HCT116 (cell line): ENCODE measurements at places on chromosomes 16 and 17. TPM values are rescaled to one million over a fixed set of nuclear protein-coding genes. Genes with fewer than 3 reads are reported as not detected.

UMOD gene
- not detected for total RNA-seq

DNA sequence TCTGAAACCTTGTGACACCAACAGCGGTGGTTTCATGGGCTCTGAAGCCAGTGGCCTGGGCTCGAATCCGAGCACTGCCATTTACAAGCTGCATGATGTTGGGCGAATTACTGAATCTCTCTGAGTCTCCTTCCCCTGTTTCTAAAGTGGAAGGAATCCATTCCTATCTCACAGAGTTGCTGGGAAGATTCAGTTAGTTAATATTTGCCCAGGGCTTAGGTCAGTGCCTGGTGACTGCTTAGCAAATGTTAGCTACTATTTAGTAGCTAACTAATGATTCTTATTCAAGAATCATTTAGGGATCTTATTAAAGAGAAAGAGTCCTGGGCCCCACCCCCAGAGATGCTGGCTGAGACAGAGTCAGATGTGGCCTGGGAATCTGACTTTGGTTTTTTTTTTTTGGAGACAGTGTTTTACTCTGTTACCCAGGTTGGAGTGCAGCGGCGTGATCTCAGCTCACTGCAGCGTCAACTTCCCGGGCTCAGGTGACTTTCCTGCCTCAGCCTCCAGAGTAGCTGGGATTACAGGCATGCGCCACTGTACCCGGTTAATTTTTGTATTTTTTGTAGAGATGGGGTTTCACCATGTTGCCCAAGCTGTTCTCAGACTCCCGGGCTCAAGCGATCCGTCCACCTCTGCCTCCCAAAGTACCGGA is 33.6 kb upstream of the RAI1 start:
- DNase-seq = no peak

GRCh38 chr16:56593573-56594291 is 4.4 kb downstream of the MT3 start:
- DNase-seq = no peak

KRT28 gene
- total RNA-seq = not detected

- DNase-seq = no peak
Measured at GRCh38 chr17:17403899-17404576, 72.8 kb upstream of the MED9 start.

SLC2A4 gene
- total RNA-seq = 2.5 TPM

NT5M gene
- total RNA-seq = 10.2 TPM

IL17C gene
- not detected for total RNA-seq

DNA sequence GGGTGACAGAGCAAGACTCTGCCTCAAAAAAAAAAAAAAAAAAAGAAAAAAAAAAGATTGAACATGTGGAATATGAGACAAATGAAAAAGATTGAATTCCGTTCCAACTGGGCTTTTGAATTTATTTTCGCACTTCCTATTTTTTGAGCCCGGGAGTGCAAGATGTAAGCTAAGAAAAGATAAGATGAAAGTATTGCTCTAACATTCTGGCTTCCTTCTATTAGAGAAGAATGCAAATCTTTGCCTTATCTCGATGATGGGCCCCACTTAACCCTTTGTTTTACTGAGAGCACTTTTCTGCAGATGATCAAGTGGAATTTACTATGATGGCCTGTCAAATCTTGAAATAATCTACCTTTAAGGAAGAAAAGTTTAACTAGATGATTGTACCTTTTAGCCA is 96.3 kb downstream of the WWOX start:
- no peak for DNase-seq

DNA sequence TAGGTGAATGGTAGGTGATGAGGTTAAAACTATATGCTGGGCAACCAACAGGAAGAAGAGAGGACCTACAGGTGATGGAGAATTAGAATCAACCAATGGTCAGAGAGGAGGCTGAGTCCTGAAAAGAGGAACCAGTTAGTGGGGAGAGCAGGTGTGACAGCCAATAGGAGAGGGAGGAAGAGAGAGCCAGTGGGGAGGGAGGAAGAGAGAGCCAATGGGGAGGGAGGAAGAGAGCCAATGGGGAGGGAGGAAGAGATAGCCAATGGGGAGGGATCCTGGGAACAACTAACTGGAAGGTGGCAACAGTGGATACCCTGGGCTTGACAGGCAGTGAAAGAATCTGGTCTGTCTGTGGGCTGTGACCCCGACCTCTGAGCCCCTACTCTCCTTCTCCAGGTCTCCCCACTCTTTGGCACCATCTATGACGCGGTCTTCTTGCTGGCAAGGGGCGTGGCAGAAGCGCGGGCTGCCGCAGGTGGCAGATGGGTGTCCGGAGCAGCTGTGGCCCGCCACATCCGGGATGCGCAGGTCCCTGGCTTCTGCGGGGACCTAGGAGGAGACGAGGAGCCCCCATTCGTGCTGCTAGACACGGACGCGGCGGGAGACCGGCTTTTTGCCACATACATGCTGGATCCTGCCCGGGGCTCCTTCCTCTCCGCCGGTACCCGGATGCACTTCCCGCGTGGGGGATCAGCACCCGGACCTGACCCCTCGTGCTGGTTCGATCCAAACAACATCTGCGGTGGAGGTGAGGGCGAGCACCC is 3.7 kb downstream of the GUCY2D start:
- no peak for DNase-seq

- no peak for DNase-seq
Measured at GRCh38 chr16:53913920-53914319, 210.0 kb downstream of the FTO start.

DNA sequence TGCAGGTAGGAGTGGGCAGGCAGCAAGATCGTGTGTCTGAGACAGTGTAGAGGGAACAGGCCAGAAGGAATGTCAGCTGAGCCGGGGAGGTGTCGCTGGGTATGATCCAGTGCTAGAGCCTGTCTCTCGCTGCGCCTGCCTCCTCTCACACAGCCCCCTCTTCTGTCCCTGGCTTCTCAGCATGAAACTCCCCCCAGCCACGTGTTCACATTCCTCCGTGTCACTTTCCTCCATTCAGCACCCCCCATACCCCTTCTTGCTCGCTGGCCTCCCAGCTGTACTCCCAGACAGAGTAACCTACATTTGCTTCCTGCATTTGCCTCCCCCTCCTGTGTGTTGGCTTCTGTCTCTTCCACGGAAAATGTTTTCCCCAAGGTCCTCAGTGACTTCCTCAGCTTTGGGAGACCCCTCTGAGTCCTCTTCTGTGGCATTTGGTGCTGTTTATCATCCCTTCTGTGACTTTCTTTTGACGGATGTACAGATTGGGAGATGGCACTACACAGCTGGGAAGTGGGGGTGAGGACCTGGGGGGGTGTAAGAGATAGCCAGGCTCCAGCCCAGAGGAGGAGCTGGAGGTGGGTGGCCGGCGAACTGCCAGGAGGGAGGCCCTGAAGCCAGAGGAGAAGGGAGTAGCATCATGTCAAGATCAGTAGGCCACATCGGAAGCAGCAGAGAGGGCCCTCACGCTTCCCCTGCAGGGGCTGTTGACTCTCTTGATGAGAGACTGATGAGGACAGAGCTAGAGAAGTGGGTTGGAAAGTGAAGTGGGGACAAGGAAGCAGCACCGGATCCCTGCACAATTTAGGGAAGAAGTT is 19.2 kb downstream of the SGF29 start:
- no peak for DNase-seq

- no peak for DNase-seq
Measured at GRCh38 chr16:72590151-72590937, 418.4 kb upstream of the PMFBP1 start.

KRTAP4-9 gene
- not detected for total RNA-seq
